ENCODE measurements at places on chromosomes 3 and 15.

GRCh38 chr3:172713316-172713715, 2.4 kb upstream of the NCEH1 start:
- DNase-seq: no peak

DNA sequence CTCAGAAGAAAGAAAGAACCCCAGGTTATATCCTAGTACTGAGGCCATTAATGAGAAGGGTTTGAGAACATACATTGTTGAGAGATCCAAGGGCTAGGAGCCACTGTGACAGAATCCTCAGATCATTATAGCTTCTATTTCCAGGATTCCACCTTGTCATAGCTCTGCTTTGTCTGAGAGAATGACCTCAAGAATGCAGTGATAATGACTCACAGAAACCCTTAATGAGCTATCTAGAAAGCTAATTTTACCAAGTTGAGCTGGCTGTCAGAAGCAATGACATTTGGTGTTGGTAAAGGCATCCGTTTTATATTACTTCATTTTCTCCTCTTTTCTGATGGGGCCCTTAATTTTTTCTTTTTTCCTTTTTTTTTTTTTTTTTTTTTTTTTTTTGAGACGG, 10.9 kb downstream of the TRIP4 start:
- no peak for DNase-seq

GRCh38 chr15:51025454-51025846, 69.3 kb downstream of the TNFAIP8L3 start:
- no peak for DNase-seq

DNA sequence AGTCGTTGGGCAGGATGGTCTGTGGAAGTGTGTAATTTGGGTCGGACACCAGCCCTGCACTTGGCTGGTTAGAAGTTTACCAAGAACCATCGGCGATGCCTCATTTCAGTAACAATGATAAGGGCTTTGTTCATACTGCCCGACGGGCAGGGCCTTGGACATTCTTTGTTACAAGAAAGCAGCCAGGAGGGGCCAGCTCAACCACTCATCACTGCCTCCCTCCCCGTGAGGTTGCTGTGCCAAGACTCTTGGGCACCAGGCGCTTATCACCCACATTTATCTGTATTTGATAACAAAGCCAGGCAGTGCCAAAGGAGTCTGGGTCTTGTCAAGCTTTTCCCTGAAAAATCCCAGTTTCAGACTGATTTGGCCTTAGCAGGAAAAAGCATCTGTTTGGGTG, 235.0 kb downstream of the ADAMTS17 start:
- no peak for DNase-seq

DNA sequence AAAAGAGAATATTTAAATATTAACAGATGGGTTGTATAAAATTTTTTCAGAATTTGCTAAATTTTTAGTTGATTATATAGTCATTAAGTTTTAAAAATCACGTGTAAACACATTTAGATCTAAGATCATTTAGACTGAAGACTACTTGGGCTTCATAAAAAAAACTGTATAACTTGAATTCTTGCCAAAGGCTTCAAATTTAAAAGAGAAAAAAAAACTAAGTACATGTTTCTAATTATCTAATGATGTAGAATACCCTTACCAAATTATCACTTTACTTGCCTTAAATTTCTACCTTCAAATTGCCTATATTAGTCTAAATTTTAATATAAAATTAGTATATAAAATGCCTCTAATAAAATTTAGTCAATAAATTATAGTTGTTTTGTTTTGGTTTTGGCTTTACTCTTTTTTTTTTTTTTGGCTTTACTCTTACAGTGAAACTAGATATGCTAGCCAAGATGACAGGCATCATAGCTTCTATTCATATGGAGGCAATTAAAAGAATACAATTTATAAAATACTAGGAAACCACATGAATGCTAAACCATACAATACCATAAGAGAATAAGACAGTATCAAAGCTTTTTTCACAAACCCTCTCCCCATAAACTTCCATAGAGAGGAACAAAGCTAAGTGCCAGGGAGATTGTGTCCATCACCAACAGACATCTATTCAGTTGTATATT, 183.1 kb upstream of the KCNMB2 start:
- no peak for DNase-seq

DNA sequence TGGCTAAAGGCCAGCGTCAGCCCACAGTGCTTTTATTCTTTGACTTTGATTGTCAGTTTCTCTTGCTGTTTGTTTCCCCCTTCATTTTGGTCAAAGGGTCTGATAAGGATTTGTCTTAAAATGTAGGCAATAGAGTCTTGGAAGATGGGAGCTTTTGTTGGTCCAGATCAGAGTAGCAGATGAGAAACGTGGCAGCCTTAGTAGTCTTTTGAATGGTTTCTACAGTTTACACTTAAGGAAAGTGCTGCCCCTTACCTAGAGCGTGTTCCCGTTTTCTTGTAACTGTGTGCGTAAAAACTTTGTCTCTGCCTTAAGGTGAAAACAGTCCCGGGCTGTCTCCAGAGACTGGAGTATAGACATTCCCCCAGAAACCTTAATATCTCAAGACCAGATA, 630 bp downstream of the LXN start:
- no peak for DNase-seq

DNA sequence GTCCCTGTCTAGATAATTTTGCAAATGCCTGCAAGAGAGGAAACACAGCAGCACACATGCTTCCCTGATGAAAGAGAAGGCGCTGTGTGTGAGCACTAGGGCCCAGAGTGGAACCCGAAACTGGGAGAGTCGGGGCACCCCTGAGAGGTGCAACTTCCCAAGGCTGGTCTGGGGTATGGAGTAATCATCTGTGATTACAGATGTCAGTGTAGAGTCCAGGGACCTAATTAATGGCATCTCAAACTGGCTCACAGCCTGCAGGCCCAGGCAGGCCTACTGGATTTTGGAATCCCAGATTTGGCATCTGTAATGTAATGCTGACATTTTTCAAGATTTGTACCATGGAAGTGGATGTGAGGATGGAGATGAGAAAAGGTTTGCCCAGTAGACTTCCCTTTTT, 29.4 kb downstream of the PGPEP1L start:
- DNase-seq: no peak

DNA sequence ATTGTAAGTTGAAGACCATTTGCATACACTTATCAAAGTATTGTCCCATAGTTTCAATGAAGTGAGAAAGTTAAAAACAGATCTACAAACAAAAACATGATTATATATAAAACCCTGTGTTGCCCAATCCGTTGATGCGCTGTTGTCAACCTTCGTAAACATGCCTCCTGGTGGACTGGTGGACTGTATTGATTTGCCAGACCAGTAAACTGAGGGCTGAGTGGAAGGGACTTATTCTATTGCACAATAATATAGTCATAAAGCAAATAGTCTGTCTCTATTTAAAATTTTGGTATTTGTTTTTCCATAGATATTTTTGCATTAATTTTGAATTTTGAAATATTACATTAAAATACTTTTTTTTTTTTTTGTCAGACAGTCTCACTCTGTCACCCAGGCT, 102.5 kb downstream of the GAP43 start:
- no peak for DNase-seq

- DNase-seq: no peak
Observed at GRCh38 chr15:78069462-78070029, 8.0 kb downstream of the TBC1D2B start.

DNA sequence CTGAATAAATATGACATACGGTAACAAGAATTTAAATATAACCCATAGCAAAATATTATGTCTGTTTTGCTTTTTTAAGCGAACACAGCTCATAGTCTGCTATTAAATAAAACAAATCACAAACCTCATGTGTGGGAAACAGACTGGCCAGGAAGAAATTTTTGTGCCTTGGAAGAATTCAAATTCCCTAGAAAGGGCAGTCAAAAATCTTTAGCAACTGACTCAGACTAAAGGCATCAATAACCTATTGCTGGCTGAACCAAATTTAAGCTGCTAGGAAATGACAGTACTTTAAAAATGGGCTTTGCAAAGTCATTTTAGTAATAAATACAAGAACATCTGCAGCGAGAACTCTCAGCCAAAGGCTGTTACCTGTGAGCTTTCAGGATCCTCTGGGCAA, 151.4 kb downstream of the PLD1 start:
- DNase-seq: no peak

DNA sequence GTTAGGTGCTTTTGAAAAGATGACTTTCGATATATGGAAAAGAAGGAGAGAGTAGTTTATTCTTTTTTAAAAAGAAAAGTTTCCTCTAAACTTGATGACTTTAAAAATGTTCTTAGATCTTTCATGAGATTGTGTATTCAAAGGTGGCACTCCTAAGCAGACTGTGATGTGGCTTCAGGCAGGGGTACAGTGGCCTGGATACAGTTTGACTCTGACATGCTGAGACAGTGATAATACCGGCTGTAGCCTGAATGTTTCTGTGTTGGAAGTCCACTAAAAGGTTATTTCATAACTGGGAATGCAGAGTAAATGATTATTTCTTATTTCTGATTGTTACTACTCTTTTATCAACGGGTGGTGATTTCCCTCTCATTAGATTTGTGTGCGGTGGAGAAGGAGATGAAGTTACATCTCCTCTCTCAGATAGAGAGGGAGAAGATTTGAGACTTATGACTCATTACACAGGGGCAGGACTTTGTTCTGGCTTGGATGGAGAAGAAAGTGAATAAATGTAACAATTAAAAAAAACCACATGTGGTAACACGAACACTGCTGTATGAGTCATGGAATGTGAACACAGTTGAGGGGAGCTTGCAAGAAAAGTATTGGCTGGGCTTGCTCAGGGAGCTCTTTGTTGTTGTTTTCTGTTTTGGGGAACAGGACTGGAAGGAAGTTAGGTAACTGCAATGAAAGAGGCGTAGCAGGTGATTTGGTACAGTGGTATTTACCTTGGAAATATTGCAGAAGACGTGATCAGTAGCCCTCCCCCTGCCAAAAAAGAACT, 21.6 kb downstream of the SPTSSB start:
- DNase-seq: no peak

GRCh38 chr15:29676961-29677402, 145.3 kb downstream of the TJP1 start:
- no peak for DNase-seq

GRCh38 chr15:37097144-37097919, 3.0 kb downstream of the MEIS2 start:
- DNase-seq: no peak

- DNase-seq: no peak
Observed at GRCh38 chr15:58058073-58058472, 7.4 kb downstream of the ALDH1A2 start.

DNA sequence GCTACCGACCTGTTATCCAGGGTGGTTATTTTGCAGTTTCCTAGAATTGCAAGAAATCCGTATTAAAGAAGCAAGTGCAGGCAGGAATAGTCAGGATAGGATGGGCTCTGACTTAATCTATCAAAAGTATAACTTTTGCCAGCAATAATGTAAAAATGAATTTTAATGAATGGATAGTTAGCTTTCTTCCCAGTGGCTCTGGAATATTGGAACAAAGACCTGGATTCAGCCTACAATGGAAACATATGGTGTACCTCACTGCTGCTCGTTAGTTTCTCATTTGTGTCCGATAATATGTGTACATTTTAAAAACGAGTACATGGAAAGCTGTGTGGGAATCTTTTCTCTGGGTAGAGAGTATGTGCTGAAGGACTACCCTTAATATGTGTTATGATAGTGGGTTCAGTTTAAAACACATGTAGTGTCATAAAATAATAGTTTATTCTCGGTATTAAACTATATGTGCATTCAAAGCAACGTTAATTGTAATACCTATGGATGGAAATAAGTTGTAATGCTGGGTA, 805 bp downstream of the SERPINI1 start:
- no peak for DNase-seq

DNA sequence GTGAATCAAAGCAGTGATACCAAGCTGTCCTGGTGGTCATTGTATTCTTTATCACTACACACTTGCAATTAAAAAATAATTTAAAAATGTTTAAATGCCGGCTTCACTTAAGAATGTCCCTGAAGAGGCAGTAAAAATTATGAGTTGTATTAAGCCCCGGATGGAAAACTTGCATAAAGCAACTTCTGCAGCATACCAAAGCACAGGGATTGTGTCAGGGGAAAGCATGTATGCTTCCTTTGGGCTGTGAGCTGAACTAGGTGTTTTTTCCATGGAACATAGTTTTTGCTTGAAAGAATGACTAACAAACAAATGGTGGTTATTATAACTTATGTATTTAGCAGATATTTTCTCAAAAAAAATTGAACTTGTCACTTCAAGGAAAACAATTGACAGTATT, 143.1 kb downstream of the ARNT2 start:
- no peak for DNase-seq

GRCh38 chr3:134104031-134104430, 74.3 kb upstream of the SLCO2A1 start:
- no peak for DNase-seq

Measured in stimulated activated CD4-positive, alpha-beta T cell treated with anti-CD3 and anti-CD28 coated beads, Interleukin-15, amount 100 ng/mL, for 1 hour (primary cell).